ENCODE measurements at places on chromosomes 6 and 20. TPM values are rescaled to one million over a fixed set of nuclear protein-coding genes. Genes with fewer than 3 reads are reported as not detected.

Gene TP53TG5
- total RNA-seq, result not detected

Gene MATN4
- not detected for total RNA-seq

Gene CASS4
- total RNA-seq, result 17.0 TPM

Gene FAM184A
- not detected for total RNA-seq

Gene PHACTR1
- total RNA-seq, result under 0.01 TPM

Gene DEFB124
- total RNA-seq, result not detected

Gene PRDM13
- not detected for total RNA-seq

Gene ACSS2
- total RNA-seq, result 76.9 TPM

Gene COX7A2
- 650 TPM for total RNA-seq

Gene PRPH2
- 0.97 TPM for total RNA-seq

Gene GRIK2
- total RNA-seq, result 1.9 TPM

Gene APCDD1L
- 7.9 TPM for total RNA-seq

Gene TRIM31
- total RNA-seq, result not detected

Gene VSTM2L
- 3.2 TPM for total RNA-seq

Gene C6orf118
- total RNA-seq, result not detected

Gene ID4
- total RNA-seq, result 27.7 TPM

Gene CDH4
- 0.54 TPM for total RNA-seq

Gene HLA-DOA
- not detected for total RNA-seq

Data from cardiac atrium fibroblast (primary cell).